ENCODE measurements at places on chromosomes 6 and 20.

DNA sequence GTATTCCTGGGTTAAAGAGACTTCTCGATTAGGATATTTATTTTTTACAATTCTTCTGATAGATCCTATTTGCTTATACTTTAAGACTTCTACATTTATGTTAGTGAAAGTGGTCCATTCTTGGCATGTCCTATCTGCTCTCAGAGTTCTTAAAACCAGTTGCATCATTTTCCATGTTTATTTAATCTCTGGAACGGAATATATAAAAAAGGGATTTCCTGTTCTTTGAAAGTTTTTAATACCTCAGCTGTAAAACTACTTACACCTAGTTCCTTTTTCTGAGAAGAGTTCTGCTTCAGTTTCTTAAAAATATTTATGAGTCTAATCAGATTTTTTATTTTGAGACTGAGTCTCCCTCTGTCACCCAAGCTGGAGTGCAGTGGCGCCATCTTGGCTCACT, 18.0 kb upstream of the MYL9 start:
- DNase-seq = no peak

DNA sequence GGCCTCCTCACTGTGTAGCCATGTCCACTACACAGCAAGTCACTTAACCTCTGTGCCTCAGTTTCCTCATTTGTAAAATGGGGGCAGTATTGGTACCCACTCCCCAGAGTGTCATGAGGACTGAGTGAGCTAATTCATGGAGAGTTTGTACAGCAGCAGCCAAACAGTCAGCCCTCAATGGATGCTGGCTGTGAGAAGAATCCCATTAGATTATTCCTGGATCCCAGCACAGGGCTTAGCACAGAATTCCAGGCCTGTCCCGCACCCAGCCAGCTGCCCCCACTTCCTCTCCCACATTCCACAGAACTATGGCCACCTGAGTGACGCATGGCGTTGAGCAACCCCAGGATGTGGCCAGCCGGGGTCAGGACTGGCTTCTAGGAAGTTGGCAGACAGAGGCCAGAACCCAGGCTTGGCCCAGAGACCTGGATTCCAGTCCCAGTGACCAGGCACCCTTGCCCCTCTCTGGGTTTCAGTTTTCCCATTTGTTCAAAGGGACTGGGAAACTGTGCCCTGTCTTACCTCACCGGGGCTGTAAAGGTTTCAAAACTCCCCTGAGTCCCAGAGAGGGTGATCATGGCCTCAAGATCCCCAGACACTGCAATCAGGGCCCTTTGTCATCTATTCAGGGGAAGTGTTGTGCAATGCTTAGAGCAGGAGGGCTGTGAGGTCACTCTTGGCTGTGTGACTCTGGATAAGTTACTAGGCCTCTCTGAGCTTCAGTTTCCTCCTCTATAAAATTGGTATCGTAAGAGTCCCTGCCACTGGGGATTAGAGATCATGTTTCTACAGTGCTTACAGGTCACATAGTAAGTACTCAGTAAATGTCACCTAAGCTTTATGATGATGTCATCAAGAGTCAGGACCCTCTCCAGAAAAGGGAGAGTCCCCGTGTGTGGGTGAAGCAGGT, 3.0 kb upstream of the TGM2 start:
- no peak for DNase-seq

DNA sequence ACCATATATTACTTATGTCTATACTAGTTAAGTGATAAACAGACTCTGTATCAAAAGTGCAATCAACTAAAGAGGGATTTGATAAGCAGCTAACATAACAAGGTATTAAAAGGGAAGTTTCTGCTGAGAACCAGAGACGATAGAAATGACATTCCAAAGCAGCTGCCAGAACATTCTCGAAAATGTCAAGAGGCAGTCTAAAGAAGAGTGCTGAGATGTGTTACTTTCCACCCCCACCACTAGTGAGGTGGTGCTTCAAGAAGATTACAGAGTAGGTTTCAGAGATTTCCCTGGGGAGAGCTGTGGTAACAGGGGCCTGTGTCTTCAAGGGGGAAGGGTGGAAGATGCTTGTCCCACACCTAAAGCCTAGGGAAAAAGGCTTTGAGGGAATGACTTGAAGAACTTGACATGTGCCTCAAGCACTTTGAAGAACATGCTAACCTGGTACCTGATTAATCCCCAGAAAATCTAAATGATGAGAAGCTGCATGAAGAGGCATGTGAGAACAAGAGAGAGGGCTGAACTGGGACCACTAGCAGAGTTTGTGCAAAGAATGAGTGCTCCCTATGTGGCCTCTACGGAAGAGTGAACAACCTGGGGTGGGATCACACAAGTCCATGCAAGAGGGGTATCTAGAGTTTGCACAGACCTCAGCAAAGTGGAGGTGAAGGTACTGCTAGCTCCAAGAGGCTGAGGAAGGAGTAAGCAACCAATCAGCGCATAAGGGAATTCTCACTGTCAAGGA, 5.0 kb downstream of the FAM184A start:
- DNase-seq = no peak

DNA sequence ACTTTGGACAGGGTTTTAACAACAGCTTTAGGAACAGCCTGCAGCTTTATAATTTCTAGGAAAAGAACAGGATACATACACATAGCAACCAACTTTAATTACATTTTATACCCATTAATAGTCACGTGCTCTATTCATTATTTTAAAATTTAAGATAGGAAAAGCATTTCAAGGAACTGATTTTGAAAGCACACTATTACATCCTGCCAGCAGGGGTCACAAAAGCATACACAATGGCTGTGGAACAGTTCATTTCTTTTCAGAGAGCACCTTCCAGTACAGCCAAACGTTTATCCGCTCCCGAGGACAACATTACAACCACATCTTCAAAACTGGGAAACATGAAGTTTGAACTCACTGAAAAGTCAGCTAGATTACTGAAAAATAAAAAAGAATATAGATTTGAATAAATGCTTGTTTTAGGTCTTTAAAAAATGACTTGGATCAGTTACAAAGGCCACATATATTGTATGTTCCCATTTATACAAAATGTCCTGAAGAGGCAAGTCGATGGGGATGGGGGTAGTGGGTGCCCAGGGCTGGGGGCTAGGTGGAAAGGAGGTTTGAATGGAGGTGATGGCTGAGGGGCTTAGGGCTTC, 104.6 kb upstream of the EXOC2 start:
- no peak for DNase-seq

Data from esophagus squamous epithelium (tissue), 5 donors.